Stimulated activated CD8-positive, alpha-beta memory T cell treated with anti-CD3 and anti-CD28 coated beads, Interleukin-4, amount 100 ng/mL, for 24 hours (primary cell): ENCODE measurements at places on chromosomes 4 and X.

GRCh38 chr4:21655031-21655430, 293.5 kb downstream of the KCNIP4 start:
- DNase-seq, result no peak

DNA sequence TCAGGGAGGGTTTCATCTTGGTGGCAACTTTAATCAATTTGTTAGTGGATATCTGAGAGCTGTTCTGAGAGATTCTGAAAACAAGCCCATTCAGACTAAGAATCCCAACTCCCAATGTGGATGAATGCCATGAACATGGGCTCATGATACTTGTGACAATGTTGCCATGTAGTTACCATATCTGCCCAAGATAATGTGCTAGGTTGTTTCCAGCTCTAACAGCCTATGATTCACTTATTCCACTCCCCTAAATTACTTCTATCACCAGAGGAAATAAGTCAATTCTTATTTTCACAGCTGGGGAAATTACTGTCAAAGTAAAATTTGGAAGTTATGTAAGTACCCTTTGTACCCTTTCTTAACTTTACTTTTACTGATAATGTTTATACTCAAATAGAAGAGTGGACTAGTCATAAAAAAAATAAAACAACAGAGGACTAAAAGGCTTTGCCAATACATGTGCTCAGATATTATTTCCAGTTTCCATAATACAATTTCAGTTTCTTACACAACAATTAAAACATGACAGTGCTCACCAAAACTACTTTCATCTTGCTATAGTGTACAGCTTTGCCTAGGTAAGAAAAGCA, 1101.7 kb upstream of the INTU start:
- DNase-seq, result no peak

DNA sequence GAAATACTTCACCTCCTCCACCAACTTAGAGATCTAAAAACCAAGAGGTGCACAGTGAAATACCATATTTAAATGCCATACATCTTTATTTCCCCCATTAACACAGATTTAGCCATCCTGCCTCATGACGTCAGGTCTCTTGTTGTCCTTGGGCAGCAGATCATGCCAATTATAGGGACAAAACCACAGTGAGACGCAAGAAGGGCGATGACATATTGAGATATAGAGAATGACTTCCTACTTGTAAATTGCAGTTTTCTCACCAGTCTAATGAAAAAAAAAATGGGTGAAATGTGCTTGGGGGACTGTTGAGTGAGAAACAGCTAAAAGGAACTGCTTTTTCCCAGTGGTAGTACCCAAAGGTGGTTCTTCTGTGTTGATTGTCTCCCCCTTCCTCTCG, 24.3 kb downstream of the RS1 start:
- no peak for DNase-seq

DNA sequence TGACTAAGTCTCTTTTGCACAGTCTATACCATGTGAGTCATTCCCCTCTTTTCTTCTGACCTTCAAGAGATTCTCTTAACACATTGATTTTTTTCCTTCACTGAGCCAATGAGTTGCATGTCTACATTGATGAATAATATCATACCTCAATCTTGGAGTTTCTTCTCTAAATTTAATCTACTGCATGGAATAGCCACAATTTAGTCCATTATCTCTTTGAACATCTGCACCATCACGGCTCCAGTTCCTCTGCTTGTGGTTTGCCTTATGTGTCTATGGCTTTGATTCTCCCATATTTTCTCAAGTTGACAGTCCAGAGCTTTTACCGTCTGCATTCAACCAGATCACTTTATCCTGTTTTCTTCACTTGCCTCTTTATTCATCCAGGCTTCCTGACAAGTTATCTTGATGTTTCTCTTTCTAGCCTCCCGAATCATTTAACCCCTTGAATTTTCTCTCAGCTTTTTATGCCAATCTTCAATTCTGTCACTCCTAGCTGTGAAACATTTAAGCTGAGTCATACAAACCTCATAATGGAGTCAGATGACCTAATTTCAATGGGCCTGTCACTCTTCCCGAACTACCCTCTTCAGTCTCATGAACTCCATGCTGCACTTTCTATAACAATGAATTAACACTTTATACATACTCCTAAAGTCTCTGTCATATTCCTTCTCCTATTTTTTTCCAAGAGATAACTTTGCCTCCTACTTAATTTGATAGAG, 222.3 kb downstream of the CPE start:
- no peak for DNase-seq

DNA sequence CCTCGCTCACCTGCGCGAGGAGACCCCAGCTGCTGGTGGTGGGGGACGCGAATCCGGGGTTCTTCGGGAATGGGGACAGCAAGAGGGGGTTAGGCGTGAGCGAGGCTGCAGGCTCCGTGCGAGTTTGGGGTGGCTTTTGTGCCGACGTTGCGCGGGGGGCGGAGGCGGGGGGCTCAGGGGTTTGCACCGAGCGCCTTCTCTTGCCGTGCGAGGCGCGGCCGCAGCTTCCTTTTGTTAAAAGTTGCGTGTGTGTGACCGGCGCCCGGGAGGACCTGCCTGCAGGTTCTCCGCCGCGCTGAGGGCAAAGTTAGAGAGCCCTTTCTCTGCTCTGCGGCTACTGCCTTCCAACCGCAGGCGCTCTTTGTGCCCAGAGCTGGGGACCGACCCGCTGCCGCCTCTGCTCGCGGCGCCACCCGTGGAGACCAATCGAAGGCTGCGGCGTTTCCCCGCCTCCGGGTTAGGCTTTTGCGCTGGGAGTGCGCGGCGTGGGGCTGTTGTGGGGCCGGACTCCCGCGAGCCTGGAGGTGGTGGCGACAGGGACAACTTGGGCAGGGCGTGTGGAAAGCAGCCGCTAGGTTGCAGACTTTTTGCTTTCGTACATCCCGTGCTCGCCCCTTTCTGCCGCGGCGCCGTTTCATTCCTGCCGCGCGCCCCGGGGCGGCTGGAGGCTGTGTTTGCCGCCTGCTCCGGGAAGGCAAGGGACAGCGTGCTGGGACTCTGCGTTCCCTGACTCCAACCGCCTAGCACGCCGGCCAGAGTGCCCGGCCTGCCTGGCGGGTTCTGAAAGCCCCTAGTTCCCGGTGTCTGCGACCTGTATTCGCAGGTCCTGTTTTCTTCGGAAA, 716 bp downstream of the KIT start:
- DNase-seq, result peak; percentile 13

DNA sequence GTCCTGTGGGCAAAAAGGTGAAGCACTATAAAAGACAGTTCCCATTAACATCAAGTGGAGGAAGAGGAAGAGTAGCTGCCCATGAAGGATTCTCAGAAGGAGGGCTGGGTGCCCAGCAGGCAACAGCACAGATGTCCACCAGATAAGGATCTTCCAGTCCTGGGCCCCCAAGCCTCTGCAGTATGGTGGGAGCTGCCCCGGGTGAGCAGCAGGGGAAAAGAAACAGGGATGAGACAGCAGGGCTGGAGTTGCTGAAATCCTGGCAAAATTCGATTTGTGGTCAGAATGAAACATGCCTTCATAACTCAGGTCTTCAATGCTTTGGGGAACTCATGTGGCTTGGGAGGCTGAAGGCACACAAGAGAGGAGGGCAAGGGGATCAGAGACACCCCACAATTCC, 94.6 kb downstream of the RASL11B start:
- no peak for DNase-seq

DNA sequence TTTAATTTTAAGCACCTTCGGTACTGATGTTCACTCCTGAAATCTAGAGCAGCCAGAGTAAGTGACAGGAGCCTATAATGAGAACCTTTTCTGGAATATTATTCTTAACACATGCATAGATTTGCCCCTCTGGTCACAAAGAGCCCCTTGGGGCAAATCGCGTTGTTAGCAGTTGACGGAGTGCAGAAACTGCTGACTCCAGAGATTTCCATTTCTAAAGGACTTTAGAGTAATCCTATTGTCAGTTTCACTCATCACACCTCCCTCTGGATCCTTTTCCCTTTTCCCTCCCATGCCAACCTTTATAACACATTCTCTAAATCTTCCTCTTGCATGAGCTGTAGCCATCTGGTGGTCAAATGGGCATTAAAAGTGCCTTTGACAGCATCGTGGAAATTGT, 264.9 kb upstream of the PRPS2 start:
- DNase-seq, result no peak

- DNase-seq, result no peak
Observed at GRCh38 chr4:47827343-47828047, 10.4 kb downstream of the CORIN start.

DNA sequence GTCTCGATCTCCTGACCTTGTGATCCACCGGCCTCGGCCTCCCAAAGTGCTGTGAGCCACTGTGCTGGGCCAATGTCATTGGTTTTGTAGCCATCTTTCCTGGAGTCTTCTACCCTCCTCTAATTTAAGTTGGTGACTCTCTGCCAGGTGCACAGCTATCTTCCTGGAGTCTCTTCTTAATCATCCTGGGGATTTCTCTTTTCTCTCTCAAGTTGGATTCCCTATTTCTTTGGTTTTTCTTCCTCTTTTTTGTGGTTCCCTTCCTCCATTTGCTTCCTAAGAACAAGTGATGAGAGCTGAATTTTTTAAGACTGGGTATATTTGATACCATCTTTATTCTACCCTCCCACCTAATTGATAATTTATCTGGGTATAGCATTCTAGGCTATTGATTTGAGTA, 113.8 kb downstream of the SYNPO2 start:
- DNase-seq, result no peak

DNA sequence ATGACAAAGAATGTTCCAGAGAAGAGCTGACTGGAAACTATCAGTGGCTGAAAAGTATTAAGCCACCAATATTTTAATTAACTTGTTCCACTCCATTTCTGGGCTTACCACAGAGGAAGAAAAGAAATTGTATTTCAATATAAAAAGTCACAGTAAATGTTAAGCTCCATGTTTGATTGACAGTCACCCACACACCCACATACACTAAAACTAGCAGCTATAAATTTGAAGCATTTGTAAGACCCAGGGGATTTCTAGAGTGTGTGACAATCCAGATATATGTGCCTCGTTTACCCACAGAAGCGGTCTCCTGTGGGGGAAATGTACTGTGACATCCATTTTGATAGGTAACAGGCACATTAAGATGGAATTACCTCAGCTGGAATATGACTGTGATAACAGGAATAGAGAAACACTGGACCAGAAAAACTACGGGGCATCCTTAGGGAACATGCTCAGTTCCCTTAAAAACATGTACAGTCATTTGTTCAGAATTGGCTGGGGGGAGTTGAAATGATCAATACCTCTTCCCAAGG, 39.0 kb upstream of the RASGEF1B start:
- DNase-seq, result no peak

- DNase-seq, result no peak
Observed at GRCh38 chr4:7786517-7786916, 153.1 kb downstream of the AFAP1 start.

DNA sequence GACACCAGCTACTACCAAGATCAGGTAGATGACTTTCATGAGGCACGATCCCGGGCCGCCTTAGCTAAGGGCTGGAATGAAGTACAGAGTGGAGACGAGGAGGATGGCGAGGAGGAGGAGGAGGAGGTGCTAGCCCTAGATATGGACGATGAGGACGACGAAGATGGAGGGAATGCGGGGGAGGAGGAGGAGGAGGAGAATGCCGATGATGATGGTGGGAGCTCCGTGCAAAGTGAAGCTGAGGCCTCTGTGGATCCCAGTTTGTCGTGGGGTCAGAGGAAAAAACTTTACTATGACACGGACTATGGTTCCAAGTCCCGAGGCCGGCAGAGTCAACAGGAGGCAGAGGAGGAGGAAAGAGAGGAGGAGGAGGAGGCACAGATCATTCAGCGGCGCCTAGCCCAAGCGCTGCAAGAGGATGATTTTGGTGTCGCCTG, 481 bp downstream of the UTP3 start:
- no peak for DNase-seq

DNA sequence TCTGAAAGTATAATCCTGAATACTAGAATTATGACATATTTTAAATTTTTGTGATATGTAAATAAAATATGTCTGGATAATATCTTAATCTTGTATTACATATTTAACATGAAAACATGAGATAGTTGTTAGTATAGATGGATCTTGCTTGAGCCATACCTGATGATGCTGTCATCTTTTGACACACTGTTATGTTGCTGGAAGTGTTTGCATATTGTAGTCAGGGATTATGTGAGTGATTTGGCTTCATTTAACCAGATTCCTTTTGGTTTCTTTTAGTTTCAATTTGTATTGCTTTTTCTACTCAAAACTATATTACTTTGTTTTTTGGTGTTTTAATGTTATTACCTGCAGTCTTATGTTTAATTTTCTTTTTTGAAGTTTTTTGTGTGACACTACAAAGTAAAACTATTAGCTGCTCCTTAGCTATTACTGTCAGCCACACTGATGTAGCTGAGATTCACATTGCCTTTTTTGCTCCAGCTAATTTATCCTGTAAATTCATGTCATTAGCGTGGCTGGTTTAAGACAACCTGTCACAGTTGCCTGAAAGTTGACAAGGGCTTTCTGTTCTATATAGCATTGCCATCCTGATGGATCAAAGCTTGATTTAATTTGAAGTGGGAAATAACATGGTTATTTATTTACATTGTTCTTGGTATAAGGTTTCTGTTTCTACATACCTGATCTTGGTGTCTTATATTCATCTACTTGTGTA, 33.7 kb downstream of the METAP1 start:
- DNase-seq, result no peak

DNA sequence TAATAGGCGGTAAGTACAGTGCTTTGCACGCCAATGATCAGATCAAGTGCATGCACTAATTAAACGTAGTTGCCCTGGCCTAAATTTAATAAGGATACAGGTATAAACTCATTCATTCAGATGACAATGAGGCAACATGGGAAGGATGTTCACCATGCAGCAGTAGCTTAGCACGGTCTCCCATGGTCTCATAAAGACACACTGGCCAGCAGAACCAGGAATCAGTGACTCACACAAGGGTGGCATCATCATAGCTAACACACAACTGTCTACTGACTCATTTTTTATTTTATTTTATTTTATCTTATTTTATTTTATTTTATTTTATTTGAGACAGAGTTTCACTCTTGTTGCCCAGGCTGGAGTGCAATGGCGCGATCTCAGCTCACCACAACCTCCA, 42.7 kb downstream of the TMEM156 start:
- DNase-seq, result no peak

- DNase-seq, result no peak
Observed at GRCh38 chr4:168551211-168551610, 54.4 kb downstream of the PALLD start.
